T-cell (primary cell): ENCODE measurements at places on chromosomes 6 and 20. TPM values are rescaled to one million over a fixed set of nuclear protein-coding genes. Genes with fewer than 3 reads are reported as not detected.

HLA-DRA gene
- total RNA-seq, result 63.4 TPM

DNA sequence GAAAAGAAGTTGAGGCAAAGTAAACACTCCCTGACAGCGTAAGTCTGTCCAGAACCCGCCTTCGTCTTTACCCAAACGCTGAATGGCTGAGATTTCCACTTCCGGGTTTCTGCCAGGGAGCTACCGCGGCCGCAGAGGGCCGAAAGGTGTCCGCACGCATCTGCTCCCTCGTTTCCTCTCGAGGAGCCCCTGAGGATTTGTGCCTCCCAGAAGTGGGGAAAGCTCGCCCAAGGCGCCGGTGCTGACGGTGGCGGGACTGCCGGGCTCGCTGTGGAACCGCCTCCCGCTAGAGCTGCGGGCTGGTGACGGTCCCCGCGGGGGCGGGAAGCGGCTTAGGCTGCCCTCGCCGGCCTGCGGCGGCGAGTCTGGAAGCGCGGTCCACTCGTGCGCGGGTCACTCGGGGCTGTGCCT is 1760.2 kb upstream of the DEFB115 start:
- no peak for DNase-seq

- DNase-seq, result no peak
Measured at GRCh38 chr20:8706961-8707700, 361.8 kb upstream of the PLCB4 start.

DNA sequence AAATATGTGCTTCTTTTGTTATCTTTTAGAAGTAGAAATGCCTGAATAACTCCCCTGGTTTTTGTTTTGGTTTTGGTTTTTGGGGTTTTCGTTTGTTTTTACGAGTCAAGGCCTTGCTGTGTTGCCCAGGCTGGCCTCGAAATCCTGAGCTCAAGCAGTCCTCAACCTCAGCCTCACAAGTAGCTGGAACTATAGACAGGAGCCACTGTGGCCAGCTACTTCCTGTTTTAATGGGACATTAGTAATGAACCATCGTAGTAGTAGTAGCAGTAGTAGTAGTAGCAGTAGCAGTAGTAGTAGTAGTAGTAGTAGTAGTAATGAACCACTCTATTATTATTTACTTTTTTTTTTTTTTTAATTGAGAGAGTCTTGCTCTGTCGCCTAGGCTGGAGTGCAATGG is 66.0 kb downstream of the UBR2 start:
- no peak for DNase-seq

DNA sequence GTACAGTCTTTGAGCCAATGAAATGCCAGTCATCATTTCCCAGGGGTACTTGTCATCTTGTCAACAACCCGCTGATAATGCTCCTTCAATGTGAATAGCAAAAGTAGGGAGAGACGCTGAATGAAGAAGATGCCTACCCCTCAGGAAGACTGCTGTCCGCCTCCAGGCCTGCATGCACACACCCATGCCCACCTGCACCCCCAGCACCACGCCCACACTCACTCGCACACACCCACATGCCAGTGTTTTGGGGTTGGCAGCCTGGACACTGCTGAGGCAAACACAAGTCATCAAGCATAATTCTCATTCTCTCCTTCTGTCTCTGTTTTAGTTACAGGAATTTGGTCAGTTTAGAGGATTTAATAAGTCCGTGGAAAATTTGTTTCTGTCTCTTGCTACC is 63.6 kb downstream of the SYTL3 start:
- DNase-seq, result no peak

DNA sequence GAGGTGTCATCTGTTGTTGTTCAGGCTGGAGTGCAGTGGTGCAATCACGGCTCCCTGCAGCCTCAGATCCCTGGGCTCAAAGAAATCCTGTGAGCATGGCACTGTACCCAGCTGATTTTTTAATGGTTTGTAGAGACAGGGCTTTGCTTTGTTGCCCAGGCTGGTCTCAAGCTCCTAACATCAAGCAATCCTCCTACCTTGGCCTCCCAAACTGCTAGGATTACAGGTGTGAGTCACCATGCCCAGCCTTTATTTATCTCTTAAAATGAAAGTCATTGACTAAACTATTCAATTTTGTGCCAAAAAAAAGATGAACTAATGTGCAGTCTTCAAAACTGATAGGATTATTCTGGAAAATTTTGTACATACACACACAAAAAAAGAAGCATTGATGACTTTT is 38.8 kb upstream of the UNC93A start:
- DNase-seq, result no peak

GRCh38 chr6:163589387-163589786 is 174.9 kb downstream of the QKI start:
- no peak for DNase-seq

RIPPLY2 gene
- not detected for total RNA-seq

NKX2-4 gene
- not detected for total RNA-seq

GRCh38 chr6:36382976-36383375 is 4.5 kb downstream of the ETV7 start:
- DNase-seq, result no peak

SGK2 gene
- 1.3 TPM for total RNA-seq

DNA sequence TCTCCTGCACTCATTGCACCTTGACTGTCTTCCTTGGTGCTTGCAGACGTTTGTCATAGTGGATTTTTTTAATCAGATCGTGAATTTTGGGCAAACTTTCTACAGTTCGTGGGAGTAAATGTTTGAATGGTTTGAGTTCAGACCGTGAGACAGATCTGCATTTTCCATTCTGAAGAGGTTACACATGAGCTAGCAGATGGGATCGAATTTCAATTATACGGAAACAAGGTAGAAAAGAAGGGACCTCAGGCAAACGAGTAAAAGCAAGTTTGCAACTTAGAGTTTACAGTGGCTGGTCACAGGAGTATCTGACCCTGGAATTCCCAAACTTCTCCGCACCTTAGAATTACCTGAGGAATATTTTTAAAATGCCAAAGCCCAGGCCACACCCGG is 17.2 kb upstream of the NCR2 start:
- no peak for DNase-seq

APOBEC2 gene
- not detected for total RNA-seq

DNA sequence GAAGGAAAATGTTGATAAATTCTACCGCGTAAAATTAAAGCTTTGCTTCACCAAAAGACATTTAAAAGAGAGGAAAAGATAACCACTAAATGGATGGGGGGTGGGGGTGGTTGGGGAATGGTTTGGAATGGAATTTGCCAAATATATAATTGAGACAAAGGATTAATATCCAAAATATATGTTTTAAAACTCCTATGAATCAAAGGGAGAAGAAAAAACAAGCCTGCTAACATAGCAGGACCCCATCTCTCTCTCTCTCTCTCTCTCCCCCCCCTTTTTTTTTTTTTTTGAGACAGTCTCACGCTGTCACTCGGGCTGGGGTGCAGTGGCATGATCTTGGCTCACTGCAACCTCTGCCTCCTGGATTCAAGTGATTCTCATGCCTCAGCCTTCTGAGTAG is 13.4 kb upstream of the NR2E1 start:
- DNase-seq, result no peak
